T follicular helper cell (primary cell): ENCODE measurements at places on chromosomes 7 and 10.

DNA sequence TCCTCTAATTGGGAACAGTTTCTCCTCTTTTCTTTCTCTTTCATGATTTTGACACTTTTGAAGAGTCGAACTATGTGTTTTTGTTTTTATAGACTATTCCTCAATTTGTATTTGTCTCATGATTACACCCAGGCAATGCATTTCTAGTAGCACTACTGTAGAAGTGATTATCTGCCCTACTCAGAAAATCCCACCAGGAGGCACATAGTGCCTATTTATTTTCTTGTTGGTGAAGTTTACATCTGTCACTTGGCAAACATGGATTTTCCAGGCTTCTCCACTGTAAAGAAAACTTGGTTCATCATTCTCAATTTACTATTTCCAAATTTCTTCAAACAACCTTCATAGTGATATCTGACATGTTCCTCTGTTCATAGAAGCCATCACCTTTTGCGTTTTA lies 893.9 kb downstream of the CCSER2 start:
- no peak for DNase-seq

GRCh38 chr10:14244801-14245211 lies 85.9 kb downstream of the FRMD4A start:
- DNase-seq, result no peak

DNA sequence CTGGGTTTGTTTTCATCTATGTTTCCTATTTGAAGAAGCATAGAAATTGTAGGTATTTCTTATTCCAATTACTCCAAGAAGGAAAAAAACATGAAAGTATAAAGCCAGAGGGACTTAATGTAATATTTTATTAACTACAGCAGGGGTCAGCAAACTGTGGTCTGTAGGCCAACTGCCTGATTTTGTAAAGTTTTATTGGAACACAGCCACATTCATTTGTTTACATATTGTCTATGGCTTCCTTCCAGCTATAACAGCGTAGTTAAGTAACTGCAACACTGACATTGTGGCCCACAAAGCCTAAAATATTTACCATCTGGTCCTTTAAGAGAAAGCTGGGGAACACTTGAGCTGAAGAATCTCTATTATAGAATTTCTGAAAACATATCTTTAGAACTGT lies 306.2 kb downstream of the BICC1 start:
- DNase-seq, result no peak

DNA sequence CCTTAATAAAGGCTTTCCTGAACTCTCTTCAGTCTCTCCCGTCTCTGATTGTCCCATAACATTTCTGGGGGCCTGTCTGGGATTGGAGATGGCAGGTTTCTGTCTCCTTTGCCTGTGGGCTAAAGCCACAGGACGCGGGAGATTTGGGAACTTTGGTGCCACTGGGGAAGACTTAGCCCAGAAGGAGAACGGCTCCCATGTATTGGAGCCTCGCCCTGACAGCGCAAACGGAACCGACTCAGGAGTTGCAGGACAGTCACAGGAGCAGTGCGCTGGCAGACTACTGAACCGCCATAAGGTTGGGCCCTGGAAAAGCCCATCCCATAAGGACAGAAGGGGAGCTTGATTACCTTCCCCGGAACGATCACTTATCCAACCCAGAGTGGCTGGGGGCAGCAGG lies 7.1 kb upstream of the ZNF33B start:
- no peak for DNase-seq

GRCh38 chr7:33744293-33745075 lies 160.9 kb upstream of the BMPER start:
- no peak for DNase-seq

DNA sequence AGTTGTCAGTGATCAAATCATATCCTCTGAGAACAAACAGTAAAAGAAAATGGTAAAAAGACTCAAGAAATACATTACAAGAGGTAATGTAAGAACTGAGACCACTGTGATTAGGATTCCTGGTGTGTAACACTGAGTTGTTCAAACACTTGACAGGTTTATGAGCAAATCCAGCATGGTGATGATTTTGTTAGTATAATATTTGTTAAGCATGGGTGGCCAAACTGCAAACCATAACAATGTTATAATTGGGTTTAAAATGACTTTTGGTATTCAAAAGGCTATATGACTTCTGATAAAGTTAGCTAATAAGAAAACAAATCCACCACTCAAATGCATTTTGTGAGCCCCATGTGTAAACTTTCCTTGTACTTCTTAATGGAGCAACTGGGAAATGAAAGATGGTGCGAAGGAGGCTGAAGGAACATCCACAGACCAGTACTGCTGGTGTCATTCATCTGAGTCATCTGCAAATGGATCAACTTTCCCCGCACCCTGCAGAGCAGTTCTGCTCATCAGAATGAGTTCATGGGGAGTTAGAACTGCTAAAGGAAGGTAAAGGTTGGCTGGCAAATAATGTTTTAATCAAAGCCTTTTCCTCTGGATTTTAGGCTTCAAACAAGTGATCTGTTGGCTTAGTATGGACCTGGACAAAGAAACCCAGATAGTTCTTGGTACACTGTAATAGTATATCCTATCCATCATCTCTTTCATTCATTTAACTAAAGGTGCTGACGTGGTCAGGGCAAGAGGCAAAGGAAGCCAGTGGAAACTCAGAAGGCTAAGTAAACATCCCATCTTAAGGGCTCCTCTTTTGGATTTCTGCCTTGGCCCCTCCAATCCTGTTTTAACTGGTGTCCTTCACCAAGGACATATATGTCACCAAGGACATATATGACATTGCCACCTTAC lies 45.0 kb downstream of the AFAP1L2 start:
- no peak for DNase-seq

GRCh38 chr10:18960466-18961079 lies 88.0 kb upstream of the MALRD1 start:
- DNase-seq, result no peak

- DNase-seq, result no peak
Measured at GRCh38 chr7:103058122-103058521, 16.5 kb downstream of the FBXL13 start.

DNA sequence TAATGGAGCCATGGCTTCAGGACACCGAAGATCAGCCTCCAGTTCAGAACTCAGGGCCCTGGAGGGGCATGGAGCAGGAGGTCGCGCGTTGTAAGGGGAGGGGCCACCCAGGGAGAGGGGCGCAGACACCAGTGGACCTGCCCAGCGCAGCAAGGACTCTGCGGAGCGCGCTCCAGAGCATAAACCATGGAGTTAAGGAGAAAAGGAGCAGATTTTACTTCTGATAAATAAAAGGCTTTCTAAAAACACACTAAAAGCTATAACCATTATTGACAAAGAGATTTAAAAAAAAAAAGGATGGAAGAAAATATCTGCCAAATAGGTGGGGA lies 10.5 kb downstream of the CALY start:
- no peak for DNase-seq

DNA sequence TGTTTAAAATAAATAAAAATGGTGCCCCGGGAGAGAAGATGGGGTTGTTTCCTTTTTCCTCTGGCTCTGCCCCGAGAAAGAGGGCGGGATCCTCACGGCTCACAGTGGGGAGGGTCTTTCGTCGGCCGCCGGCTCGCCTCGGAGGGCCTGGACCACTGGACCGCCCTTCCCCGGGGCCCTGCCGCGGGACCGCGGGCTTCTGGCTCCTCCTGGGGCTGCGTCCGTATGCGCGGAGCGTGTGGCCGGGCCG lies 3.5 kb upstream of the IGF2BP3 start:
- no peak for DNase-seq

DNA sequence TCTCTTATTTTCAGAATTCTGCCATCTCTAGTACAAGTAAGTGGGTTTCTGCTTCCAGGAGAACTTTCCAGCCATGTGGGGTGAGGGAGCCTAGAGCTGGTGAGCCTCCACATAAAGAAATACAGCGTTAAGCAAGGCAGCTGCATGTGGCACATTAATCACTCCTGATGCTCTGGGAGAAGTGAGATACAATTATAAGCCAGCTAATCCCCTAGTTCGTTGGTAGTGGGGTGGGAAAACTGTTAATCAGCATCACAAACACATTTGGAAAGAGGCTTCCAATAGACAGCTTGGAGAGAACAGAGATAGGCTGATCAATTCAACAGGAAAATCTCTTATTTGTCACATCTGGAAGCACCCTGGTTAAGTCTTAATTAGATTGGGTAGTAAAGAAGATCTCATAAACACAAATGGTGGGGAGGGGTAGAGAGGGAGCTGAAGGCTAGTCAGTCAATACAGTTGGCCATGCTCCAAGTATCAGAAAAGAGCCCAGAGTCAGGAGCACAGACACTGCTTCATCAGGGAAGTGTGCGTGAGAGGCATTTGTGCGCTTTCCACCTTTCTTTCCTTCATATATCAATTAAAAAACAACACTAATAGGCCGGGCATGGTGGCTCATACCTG lies 130.6 kb downstream of the SORCS1 start:
- no peak for DNase-seq

GRCh38 chr10:12319076-12319475 lies 30.3 kb upstream of the CAMK1D start:
- DNase-seq, result no peak

GRCh38 chr10:6563731-6564130 lies 16.3 kb downstream of the PRKCQ start:
- no peak for DNase-seq

GRCh38 chr10:17263580-17263979 lies 35.5 kb downstream of the VIM start:
- DNase-seq, result no peak

- DNase-seq, result no peak
Measured at GRCh38 chr10:13048762-13049161, 47.2 kb upstream of the CCDC3 start.

DNA sequence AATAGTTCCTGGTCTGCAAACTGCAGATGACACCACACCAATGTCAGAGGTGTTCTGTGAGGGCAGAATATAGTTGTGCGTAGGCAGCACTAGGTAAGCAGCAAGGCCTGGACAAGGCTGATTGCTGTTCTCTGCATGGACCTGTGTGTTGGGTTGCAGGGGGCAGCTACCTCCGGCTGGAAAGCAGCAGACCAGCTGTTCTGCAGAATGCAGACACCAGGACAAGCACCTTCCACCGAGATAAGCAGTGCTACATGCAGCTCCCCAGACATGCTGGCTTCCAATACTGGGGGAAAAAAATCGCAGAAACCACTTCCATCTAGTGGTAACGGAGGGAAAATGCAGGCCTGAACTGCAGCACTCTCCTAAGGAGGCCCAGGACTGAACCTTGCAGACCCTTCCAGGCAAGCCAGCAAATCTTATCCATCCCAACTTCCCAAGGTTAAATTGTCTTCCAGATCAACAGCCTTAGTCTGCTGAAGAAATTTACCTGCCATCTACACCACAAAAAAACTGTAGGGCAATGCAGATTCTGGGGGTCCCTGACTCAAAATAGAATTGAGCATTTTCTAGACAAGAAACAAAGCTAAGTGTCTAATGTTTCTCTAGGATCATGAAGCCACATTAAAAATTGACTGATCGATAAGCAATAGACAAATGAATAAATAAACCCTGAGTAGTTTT lies 50.5 kb upstream of the COBL start:
- DNase-seq, result no peak

- no peak for DNase-seq
Measured at GRCh38 chr7:114539575-114539974, 125.0 kb downstream of the FOXP2 start.
